ENCODE measurements at places on chromosomes 3 and 15. TPM values are rescaled to one million over a fixed set of nuclear protein-coding genes. Genes with fewer than 3 reads are reported as not detected.

- DNase-seq: peak; percentile 50
Observed at GRCh38 chr15:99755692-99756409, 22.6 kb upstream of the LYSMD4 start.

DNA sequence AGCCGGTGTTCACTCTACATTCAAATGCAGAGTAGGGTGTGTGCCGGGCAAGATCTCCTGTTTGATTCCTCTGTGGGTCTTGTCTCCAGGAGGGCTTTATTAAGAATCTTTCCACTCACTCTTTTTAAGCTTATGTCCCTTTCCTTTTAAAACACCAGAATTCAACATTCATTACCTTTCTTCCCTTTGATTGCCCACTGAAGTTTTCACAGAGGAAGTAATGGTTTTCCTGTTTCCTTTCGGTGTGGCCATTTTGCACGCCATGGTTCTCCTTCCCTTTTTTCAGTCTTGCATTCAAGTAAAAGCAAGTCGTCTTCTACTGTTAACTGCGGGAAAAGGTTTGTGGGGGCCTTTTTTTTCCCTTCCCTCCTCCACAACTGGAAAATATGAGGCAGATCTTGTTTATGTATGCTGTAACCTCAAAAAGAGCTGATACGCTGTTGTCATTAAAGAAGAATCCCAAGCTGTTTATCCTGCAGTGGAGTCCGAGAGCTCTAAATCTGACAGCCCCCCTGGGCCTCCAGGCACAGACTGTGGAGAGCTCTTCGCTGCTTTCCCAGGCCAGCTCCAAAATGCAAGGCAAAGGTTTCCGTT, 40.5 kb downstream of the FILIP1L start:
- DNase-seq: peak; percentile 32

- no peak for DNase-seq
Observed at GRCh38 chr3:31370380-31370666, 162.4 kb upstream of the STT3B start.

GRCh38 chr3:12957824-12958792, 115.1 kb downstream of the IQSEC1 start:
- no peak for DNase-seq

DNA sequence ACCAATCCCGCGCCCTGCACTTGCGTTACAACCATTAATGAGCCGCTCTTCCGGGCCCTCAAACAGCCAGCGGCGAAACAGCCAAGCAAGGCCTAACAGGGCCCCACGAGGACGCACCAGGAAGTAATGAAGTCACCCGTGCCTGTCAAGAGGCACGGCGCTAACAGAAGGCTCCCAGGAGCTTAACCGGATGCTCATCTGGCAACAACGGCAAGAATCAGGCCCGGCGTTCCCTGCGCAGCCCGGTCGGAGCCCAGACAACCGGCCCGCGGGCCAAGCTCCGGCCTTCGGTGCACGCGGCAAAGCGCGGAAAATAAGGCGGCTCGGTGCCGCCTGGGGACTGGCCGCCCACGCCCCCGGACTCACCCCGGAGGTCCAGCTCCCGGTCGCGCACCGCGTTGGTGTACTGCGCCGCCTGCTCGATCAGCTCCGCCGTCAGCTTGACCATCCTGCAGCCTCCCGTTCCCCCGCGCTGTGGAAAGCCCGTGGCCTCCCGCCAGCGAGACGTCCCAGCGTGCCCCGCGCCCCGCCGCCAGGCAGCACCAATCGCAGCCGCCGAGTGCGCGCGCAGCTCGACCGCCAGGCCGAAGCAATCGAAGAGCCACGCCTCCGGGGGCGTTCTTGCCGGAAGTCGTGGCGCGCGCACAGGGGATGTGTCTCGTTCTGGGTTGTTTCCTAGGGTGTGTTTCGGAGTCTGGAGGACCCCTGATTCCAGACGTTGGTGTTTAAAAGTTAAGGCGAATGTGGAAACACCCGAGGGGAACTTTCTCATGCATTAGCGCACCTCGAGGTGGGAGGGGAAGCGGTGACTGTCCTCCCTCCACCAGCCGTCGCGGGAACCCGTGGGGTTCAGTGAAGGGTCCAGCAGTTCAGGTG, at the start of gene SNRPA1:
Gene SNRPA1 (minus strand): TSS at position 518 of the 876 bp plus-strand sequence. CDS start 70 bp downstream, at position 448.
- peak; percentile 99 for DNase-seq

DNA sequence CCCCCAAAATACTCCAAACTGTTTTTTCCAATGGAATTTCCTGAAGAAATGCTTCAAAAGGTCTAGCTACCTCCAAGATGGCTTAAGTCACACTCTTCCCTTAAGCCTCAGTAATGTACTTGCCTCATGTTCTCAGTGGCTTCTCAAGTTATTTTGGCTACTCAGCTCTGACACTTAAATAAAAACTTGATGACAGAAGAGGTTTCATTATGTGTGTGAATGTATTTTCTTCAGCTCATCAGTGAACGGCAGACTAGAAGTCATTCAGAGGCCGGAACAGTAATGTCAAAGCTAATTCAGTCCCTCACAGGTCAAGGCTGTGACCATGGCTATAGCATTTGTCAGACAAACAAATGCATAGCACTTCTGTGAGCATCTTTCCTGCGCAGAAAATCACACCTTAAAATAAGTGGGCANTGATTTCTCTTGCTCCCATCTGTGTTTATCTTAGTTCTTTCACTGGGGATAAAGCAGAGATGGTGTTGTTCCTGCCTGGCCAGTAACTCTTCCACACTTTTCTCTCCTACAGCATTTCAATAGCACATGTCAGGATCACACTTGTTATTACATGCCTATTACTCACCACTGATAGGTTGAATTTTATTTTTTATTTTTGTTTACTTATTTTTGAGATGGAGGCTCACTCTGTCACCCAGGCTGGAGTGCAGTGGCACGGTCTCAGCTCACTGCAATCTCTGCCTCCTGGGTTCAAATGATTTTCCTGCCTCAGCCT, 68.5 kb upstream of the PLCL2 start:
- DNase-seq: no peak

DNA sequence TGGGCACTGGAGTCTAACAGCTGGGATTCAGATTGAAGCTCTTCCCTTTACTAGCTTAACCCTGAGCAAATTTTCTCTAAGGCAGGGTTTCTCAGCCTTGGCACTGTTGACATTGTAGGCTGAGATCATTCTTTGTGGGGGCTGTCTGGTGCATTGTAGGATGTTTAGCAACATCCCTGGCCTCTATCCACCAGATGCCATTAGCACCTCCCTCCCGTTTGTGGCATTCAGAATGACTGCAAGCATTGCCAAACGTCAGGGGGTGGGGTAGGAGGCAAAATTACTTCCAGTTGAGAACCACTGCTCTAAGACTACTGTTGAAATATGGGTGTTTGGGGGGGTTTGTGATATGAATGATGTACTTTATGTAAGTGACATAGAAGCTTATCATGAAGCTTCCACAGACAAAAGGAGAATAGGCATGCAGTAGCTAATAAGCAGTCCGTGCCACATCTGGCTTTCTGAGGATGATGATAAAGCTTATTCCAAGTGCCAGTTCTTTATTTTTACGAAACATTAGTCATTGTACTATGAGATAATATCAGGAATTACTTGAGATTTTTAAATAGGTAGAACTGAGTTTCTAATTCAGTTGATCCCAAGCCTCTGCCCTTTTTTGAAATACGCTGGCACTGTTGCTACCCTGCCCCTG, 39.3 kb downstream of the NKIRAS1 start:
- DNase-seq: no peak

Gene KNG1
- total RNA-seq: 0.21 TPM

- DNase-seq: no peak
Observed at GRCh38 chr15:101318147-101318819, 23.2 kb upstream of the SNRPA1 start.

Gene PYGO1
- 2.7 TPM for total RNA-seq

- no peak for DNase-seq
Observed at GRCh38 chr3:172581757-172582166, 58.5 kb upstream of the TNFSF10 start.

- DNase-seq: no peak
Observed at GRCh38 chr3:195698325-195698646, 22.5 kb upstream of the MUC20 start.

Gene NANOGP8
- not detected for total RNA-seq

Gene IL5RA
- 0.23 TPM for total RNA-seq

DNA sequence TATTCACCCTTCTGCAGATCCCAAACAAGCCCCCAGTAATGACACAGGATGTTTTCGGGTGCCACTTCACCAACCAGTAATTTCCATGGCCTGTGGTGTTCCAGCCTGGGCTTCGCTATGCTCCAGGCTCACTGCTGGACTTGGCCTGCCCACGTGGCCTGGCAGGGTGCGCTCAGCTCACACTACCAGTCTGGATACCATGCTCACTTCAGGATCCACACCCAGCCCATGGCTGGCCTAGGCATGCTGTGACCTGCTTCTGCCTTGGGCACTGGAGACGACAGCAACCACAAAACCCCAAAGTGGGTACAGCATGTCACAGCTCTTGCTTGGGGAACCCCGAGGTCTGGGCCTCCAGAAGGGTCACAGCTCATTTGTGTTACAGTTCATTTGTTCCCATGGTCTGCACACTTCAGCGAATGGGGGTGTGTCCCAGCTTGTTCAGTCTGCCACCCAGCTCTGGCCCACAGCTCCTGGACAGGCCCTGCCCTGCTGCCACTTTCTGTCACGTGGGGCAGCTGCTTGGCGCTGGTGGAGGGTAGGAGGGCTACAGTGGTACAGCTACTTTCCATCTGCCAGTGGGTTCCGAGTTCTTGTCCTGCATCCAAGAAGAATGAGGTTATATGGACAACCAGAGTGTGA, 650.8 kb downstream of the MCTP2 start:
- DNase-seq: no peak

Gene TTLL3
- 9.3 TPM for total RNA-seq

- DNase-seq: no peak
Observed at GRCh38 chr3:48431224-48432029, 1.5 kb upstream of the PLXNB1 start.

Gene HYAL1
- total RNA-seq: 65.0 TPM

Gene CCRL2
- total RNA-seq: 3.4 TPM

DNA sequence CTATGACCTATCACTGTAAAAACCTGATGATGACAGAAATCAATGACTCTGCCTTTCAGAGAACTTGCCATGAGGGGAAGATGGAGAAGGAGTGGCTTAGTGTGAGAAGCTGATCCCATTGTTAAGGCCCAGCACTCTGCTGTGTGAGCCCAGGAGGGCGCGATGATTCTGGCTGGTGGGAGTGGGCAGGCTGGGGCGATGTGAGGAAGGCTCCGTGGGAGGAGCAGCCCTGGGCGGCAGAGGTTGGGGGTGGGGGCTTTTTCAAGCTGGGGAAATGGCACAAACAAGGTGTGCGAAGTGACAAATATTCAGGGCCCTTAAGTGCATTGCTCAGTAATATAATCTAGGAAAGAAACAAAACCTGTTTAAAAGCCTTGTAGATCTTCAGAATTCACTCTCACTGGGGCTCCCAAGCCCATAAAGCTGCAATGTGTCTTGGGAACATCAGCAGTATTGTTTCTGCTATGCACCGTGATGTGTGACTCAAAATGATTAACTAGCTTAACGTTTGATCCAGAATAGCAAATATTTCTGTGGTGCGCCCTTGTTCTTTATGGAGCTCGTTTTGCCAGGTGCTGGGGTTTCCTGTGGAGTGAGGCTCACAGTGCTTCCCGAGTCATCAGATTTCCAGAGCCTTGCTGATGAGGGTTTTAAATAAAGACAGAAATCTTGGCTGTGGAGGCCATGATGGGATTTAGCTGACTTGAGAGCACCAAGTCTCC, 141.0 kb downstream of the CHDH start:
- DNase-seq: no peak

Gene KLHL6
- 1.1 TPM for total RNA-seq

All from heart right ventricle (tissue), 16 donors.